Airway epithelial cell (primary cell): ENCODE measurements at places on chromosomes 16 and 17. TPM values are rescaled to one million over a fixed set of nuclear protein-coding genes. Genes with fewer than 3 reads are reported as not detected.

SEC14L5 gene
- 0.07 and 0.09 TPM in 2 replicates for total RNA-seq

HNF1B gene
- total RNA-seq, result 0.05 and 0.21 TPM in 2 replicates

EFCAB3 gene
- total RNA-seq, result not detected in 2 replicates

XPO6 gene
- total RNA-seq, result 98.2 and 118 TPM in 2 replicates

YBX2 gene
- total RNA-seq, result 0.51 and 0.63 TPM in 2 replicates

KRT27 gene
- not detected in 2 replicates for total RNA-seq

MYH11 gene
- total RNA-seq, result not detected in 2 replicates

COPZ2 gene
- total RNA-seq, result 3.1 and 4.4 TPM in 2 replicates

CCL16 gene
- not detected in 2 replicates for total RNA-seq

EIF3C gene
- total RNA-seq, result 281 and 312 TPM in 2 replicates

ATAD5 gene
- total RNA-seq, result 4.7 and 5.1 TPM in 2 replicates

PRSS27 gene
- 4.4 and 5.3 TPM in 2 replicates for total RNA-seq

TMED6 gene
- not detected in 2 replicates for total RNA-seq

NHERF2 gene
- total RNA-seq, result 24.8 and 25.5 TPM in 2 replicates

NKD1 gene
- total RNA-seq, result 0.07 and 0.19 TPM in 2 replicates

TNFRSF13B gene
- not detected in 2 replicates for total RNA-seq

TMEM100 gene
- not detected in 2 replicates for total RNA-seq

NPTX1 gene
- not detected in 2 replicates for total RNA-seq

TPSG1 gene
- total RNA-seq, result not detected in 2 replicates
